NCI-H2081 (cell line): ENCODE measurements at places on chromosomes 6 and 20.

DNA sequence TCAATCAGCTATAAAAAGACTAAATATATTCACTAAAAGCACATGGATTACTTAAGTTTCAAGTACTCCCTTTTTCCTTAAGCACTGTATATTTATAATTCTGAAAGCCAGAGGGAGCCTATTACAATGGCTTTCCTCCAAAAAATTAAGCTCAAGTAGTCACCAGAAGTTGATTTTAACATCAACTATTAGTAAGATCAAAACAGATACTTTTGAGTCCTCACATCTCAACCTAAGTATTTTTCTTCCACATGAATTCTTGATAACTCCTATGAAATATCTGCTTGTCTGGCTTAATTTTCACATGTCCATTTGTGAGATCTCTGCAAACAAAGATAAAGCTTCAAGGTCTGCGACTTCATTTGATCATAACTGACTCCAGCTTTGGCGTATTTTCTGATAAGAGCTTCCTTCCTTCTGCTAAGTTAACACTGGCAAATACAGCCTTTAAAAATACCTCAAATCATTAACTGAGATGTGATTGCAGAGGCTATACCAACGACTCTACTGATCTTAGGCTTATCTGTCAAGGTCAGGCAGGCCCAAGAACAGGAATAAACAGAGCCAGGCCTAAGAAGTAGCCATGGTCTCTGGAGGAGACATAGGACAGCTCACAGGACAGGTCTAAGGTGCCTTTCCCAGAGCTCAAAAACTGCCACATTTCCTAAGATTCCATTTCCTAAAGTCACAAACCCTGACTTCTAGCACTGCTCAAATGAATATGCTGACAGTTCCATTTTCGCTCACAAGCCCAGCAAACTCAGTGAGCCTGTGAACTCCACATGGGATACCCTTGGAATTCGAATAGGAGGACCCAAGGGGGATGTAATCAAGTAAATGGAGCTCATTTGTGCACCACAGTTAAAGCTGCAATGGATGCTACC lies 10.0 kb downstream of the SNX5 start:
- no peak for DNase-seq

GRCh38 chr20:9442858-9443257 lies 71.5 kb upstream of the LAMP5 start:
- DNase-seq, result peak; percentile 1

DNA sequence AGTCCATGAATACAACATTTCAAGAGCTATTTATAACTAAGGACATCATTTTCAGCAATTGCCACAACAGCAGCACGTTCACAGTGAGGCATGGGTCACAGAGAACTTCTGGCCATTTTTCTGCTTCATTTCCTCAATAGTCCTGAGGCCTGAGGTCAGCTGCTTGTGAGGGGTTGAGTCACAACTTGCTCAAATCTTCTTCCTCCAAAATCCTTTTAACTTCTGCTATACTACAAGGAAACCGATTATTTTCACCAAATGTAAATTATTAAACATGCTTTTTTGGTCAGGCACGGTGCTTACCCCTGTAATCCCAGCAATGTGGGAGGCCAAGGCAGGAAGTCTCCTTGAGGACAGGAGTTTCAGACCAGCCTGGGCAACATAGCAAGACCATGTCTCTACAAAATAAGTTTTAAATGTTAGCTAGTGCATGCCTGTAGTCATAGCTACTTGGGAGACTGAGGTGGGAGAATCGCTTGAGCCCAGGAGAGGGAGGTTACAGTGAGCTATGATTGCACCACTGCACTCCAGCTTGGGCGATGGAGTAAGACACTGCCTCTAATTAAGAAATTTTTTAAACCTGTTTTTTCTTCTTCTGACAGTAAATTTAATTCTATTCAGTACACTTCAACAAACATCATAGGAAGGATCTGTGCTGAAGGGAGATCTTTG lies 11.1 kb upstream of the SLC16A10 start:
- DNase-seq, result no peak

DNA sequence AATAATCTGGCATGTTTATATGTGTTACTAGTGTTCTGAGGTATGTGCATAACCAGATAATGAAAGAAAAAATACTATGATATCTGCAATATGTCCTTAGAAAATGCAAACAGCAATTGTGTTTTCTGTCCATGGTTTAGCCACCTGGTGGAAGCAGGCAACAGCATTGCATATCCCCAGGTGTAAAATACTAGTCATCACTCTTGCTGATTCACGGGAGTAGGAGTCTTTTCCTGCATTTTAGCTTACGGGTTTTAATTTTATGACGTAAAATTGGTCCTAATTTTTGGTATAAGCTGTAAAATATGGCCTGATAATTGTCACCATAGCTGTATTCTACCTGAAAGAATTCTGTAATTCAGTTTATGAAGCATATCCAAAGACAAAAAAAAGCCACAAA lies 2.5 kb downstream of the RNF182 start:
- DNase-seq, result no peak

- no peak for DNase-seq
Measured at GRCh38 chr20:64277571-64278316, 22.2 kb downstream of the PCMTD2 start.

DNA sequence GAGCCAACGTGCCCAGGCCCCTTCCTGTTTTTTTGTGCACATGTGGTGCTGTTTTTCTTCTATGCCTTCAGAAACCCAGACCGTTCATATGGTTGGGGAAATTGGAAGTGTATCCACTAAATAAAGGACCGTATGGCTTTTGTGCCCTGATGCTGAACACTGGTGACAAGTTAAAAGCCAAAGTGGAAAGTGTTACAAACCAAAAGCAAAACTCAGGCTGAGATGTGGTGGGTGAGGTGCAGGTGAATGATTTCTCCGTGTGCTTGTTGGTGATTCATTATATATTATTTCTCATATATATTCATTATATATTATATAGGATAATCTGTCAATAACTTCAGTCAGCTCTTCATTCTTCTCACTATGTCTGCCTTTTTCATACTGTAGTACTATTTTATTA lies 148.6 kb downstream of the SOBP start:
- no peak for DNase-seq

DNA sequence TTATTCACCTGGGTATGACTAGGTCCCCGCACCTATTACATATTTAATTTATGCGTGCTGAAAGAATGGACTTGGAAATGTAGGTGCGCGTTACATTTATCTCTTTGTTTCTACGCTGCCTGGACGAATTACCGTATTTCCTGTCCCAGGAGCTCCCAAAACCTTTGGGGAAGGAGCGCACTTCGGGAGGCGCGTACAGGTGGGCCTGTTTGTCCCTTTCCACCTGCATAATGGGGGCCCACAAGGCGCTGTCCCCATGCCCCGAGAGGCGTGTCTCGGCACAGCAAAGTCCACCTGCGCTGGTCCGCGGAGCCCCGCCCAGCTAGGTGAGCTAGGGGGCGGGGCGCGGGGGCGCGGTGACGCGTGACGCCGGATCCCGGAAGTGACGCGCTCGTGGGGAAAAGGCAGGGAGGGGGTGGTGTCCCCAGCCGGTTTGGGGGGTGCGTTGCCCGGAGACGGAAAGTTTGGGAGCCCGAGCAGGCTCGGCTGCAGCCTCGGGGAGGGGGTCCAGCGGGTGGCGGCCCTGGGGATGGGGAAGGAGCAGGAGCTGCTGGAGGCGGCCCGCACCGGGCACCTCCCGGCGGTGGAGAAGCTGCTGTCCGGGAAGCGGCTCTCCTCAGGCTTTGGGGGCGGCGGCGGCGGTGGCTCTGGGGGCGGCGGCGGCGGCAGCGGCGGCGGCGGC lies at the start of gene ANKS1A:
TSS of gene ANKS1A (plus strand) at position 382 of the 682 bp plus-strand sequence. CDS start at position 530, 148 bp downstream.
- DNase-seq, result peak; percentile 86

DNA sequence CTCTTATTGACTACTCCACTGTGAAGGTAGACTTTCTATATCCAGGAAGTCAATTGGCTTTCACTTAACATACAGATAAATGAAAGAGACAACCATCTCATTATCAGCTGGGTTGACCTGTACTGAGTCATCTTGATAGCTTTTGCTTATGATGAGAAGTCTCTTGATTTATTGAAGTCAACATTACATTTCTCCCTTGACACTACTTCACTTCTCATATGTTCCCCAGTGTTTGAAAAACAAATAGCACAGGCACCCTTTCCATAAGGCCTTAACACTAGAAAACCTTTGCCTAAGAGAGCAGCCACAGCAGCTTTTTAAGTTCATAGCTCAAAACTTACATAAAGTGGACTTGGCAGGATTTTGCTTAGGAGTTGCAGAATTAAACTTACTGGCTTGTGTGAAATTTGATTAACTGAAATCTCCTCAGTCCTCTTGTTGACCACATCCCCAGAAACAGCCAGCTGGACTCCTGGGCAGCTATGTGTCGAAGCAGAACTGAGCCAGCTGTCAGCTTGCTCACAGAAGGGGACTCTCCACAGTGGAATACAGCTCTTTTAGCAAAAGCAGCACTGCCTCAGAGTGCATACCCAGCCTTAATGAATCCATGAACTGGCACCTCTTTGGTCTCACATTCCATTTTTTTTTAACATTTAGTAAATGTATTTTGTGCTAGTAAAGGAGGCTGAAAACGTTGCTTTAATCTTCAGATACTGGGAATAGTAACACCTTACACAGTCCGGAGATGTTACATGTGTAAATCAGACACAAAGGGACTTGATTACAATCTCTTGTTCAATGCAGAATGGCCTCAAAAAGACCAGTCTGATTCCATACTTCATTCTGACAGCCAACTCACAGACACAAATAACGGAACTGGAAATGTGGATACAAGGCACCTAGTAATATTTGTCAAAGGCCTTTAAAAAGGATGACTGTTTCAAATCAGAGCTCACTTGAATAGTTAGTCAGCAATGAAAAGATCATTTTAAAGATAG lies 1532.7 kb downstream of the HACE1 start:
- DNase-seq, result no peak

DNA sequence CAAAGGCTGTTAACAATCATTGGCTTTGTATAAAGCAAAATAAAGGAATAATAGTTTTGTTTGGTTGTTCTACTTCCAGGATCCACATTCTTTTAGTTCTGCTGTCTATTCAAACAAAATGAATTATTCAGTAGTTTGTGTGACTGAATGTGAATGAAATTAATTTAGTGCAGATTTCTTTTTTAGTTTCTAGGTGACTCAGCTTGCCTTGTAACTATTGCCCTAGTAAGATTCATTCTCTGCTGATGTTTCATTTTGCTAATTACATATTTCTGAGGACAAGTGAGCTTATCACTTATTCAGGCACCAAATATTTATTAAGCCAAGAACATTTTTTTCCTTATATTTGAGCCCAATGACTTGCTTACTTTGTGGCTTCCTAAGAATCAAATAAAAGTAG lies 46.5 kb upstream of the RIPOR2 start:
- no peak for DNase-seq

DNA sequence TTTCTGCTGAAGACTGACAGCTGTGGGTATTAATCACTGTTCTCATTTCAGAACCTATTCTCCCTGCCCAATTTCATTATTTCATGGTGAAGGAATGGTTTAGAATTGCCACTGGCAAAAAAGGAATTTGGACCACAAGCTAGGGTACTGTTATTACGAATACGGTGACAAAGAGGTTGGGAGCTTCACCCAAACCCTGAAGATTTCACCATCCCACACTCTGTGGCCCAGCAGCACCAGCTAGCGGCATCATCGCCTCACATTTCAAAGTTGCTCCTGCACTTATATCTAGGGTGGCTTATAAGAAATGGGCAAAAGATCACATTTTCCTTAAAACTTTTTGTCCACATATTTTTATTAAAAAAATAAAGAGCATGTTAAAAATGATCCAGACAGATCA lies 236.1 kb downstream of the SYNDIG1 start:
- no peak for DNase-seq

- DNase-seq, result no peak
Measured at GRCh38 chr6:142121342-142121741, 11.4 kb upstream of the GJE1 start.

DNA sequence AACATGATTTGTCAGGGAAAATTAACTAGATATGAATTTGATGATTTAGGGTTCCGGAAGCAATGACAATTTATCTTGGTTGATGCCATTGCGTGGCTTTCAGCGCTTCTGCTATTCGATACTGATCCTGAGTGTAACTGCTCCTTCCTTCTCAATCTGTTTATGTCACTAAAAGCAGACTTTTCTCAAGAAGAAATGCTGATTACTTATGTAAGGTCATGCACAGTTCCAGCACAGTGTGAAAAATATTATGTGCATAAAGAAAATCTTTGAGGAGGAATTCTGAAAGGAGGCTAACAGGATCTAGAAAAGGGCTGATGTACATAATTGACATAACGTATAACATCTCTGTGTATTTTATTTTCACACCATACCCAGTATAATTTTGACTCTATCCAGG lies 336.6 kb downstream of the PACRG start:
- DNase-seq, result no peak

DNA sequence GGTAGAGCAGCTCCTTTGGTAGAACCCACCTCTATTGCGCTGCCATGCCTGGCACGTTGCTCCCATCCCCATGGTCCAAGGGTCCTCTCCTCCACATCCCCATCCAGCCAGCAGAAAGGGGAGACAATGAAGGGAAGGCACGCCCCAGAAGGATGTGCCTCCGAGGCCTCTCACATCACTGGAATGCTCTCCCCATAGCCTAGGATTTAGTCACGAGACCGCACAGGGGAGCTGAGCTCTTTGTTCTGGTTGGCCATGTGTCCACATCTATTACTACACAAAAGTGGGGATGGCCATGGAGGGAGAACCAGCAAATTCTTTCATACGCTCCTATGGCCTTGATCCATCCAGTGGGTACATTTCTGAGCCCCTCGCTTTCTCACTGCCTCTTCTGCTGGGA lies 60.5 kb upstream of the SALL4 start:
- no peak for DNase-seq

DNA sequence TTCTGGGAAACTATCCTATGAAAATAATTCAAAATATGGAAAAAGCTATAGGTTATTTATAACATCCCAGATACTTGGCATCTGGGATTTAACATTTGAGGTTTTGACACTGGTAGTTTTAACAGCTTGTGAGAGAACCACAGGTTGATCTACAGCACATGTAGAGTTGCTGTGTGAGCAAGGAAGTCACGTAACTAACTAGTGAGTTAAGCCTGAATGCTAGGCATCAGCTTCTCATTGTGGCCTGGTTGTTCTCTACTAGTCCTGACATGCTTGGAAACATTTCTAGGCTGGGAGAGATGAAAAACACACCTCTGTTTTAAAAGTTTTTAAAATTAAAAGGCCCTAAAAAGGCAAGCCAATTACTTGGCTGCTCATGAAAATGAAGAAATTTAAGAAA lies 28.2 kb downstream of the ESF1 start:
- no peak for DNase-seq
